ENCODE measurements at places on chromosomes 5 and 9.

- DNase-seq: no peak
These were observed 47.1 kb downstream of the FOXI1 start for GRCh38 chr5:170152767-170153166.

- peak; percentile 37 for DNase-seq
These were observed 196.5 kb upstream of the TBCA start for GRCh38 chr5:77972469-77973252.

DNA sequence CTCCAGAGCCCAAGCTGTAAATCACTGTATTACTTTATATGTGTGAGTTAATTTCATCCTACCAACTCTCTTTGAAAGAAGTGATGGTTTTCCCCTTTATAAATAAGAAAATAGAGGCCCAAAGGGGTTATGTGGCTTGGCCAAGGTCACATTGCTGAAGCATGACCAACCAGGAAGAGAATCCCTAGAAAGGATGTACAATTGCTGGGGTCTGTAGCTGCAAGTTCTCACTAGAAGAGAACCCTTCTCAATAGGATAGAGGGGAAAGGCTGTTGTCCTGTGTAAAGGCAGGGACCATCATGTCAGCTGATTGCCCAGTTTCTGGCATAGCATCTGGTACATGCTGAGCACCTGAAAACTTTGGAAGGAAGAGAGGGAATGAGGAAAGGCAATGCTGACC, 39.0 kb upstream of the FAT2 start:
- no peak for DNase-seq

DNA sequence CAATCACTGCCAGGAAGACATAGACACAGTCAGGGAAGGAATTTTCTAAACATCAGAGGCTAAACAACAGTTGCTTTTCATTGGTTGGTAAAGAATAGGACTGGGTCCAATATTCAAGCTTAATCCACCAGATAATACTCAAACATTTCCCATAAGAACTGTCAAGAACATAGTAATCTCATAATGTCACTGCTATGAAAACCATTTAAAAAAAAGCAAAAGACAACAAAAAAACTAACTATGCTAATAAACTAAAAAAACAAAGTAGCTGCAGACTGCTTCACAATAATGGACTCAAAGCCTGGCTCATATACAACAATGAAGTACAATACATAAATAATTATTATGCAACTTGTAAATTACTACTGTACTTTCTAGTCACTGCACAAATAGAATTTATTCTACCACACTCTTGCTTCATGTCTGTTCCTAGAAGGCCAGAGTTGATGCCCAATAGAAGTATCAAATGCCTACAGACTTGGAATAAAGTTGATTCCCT, 148.7 kb downstream of the MLLT3 start:
- DNase-seq: no peak

GRCh38 chr9:129673602-129674001, 8.2 kb downstream of the PRRX2 start:
- DNase-seq: no peak

- DNase-seq: no peak
These were observed 55.7 kb downstream of the NR3C1 start for GRCh38 chr5:143347698-143348344.

GRCh38 chr5:135457424-135458071, 5.4 kb upstream of the TIFAB start:
- peak; percentile 78 for DNase-seq

DNA sequence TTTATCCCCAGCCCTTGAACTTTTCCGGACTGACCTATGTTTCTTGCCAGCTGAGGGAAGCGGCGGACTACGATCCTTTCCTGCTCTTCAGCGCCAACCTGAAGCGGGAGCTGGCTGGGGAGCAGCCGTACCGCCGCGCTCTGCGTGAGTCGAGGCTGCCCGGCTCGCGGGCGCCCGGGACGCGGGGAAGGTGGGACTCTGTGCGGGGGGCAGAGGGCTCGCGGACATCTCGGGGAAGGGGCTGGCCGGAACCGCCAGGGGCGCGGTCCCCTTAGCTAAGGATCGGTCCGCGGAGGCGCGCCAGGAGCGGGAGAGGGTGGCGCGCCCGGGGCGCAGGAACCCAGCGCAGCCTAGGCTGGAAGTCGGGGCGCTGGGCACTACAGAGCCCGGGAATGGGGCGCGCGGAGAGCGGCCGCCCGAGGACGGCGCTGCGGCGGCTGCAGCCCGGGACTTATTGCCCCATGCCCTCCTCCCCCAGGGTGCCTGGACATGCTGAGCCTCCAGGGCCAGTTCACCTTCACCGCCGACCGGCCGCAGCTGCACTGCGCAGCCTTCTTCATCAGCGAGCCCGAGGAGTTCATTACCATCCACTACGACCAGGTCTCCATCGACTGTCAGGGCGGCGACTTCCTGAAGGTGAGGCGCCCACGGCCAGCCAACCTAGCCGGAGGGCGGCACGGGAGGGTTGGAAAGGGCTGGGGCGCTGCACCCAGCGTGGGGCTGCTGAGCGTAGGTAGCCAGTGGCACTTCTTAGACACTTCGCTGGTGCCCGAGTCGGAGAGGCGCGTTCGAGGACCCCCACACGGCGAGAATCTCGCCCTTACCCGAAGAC, 922 bp downstream of the CRHBP start:
- DNase-seq: no peak

GRCh38 chr5:469752-470483, 26.9 kb downstream of the EXOC3 start:
- no peak for DNase-seq

GRCh38 chr9:10112798-10113197, 500.0 kb downstream of the PTPRD start:
- DNase-seq: no peak

GRCh38 chr5:55421074-55421529, 113.3 kb downstream of the MTREX start:
- DNase-seq: peak; percentile 39

DNA sequence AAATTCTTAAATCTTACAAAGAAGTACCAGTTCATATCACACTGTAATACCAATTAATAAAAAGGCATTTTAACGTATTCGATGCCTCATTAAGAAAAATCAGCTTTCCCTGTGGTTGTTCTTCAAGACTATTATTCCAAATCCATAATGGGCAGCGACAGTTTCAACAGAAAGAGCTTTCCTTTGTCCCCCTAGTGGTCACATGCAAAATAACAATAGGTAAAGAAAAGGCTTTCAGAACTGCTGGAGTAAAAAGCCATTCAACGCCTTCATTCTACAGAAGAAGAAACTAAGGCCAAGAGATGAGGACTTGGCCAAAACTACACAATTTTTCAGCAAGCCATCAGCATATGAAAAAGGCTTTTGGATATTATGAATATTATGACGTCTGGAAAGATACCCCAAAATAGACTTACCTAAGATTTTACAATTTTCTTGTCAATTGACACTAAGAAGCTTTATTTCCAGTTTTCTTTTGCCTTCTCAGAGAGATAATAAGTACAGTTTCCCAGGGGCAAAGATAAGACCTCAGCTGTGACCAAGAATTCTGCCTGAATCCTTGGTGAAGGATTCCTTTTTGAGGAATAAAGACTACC, 6.7 kb upstream of the CDH6 start:
- no peak for DNase-seq

GRCh38 chr9:100555471-100555870, 22.4 kb upstream of the CAVIN4 start:
- no peak for DNase-seq

GRCh38 chr5:165781738-165782137, 2276.3 kb downstream of the MAT2B start:
- no peak for DNase-seq

GRCh38 chr9:88326936-88327335, 61.3 kb upstream of the SPIN1 start:
- DNase-seq: no peak

GRCh38 chr5:179318221-179318955, 26.9 kb downstream of the ADAMTS2 start:
- DNase-seq: no peak

DNA sequence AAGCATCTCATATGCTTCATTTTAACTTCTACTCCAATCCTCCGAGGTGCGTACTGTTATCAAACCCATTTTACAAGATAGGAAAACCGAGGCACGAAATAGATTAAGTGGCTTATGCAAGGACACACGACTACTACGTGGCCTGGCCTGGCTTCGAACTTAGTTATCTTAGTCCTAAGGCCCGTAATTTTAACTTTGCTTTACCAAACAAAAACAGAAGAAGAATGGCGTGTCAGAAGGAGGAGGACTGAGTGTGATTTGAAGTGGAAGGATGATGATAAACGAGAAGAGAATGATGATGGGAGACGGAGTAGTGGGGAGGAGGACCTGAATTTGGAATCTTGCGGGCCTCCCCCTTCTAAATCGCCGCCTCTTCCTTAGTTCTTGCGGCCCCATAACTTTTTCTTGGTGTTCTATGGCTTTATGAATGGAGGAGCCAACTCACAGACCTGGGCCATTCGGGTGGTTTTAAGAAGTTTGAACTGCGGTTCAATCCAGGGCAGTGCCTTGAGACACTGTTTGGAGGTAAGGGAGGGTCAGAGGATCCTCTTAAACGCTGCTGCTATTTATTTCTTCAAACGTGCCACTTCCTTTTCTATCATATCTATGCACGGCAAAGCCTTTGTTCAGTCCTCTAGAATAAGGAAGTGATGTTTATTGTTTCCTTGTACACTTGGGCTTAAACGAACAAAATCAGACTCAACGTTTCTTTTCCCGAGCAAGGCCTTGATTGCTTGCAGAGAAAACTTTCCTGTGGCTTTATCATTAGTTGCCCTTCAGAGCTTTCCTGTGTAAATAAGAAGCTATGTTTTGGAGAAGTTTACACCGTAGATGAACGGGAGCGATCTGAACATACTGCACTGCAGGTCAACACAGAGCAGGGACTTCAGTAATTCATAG, 795 bp downstream of the CNOT8 start:
- DNase-seq: no peak

- DNase-seq: no peak
These were observed 71.1 kb downstream of the ZNF474 start for GRCh38 chr5:122200450-122200849.

DNA sequence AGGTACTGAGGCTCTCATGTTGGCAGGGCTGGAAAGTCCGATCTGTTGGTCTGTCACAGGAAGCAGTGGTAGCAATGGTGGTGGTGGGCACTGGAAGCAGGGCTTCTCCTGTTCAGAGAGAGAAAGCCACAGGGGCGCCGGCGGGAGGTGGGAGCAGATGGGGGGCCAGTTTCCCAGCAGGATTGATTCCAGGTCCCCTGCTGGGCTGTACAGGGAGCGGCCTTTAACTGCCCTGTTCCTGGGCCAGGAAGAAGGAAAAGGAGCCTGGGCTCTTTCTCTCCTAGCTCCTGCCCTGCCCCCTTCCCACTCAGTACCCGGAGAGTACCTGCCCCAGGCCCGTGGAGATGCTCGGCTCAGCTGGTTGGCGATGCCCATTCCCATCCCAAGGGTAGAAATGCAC, 2.6 kb upstream of the DAB2IP start:
- no peak for DNase-seq

DNA sequence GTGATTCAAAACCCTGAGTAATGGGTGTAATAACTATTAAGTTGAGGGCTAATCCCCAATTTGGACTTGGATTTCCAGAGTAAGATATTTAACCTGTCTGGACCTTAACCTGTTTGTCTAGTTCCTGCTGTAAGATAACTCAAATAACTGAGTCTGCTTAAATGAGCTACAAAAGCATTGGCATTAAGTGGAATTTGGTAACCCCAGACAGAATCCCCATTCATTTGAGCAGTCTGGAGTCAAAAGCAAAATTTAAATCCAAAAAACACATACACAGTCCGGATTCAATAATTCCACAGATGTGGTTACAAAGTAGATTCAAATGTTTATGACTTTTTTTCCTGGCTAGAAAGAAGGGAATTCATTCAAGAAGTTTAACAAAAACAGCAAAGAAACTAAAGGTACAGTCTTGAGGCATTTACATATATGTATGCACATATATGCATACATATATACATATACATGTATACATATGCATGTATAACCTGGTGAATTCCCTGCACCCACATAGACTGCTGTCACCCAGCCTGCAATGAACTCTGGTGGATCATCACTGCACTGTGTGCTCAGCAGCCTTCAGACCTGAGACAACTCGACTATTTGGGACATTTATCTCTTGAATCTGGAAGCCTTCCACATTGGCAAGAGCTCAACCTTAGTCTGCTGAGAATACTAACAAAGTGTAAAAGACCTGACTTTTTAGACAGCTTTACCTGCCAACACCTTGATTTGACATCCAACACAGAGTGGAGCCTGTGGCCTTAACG, 205.4 kb downstream of the LURAP1L start:
- DNase-seq: no peak

GRCh38 chr5:143685246-143685815, 126.6 kb upstream of the HMHB1 start:
- DNase-seq: no peak

GRCh38 chr9:98022447-98022846, 34.1 kb upstream of the NANS start:
- DNase-seq: no peak

GRCh38 chr5:9502050-9502834, 43.6 kb downstream of the SEMA5A start:
- no peak for DNase-seq

DNA sequence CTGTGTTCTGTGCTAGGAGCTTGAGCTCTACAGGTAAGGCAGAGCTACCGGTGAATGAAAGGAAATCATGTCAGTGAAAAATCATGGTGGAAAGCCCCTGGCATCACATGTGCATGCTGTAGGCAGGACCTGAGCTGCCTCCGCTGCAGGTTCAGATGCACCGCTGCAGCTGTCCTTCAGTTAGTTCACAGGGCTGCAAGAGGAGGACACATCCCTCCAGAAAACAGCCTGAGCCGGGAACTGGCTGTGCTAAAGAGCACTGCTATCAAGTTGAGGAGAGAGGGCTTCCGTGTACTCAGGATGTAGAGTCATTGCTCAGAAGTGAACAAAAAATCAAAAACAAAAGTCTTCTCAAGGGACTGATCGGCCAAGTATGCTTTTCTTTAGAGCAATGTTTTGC, 138.6 kb downstream of the ERCC6L2 start:
- no peak for DNase-seq

DNA sequence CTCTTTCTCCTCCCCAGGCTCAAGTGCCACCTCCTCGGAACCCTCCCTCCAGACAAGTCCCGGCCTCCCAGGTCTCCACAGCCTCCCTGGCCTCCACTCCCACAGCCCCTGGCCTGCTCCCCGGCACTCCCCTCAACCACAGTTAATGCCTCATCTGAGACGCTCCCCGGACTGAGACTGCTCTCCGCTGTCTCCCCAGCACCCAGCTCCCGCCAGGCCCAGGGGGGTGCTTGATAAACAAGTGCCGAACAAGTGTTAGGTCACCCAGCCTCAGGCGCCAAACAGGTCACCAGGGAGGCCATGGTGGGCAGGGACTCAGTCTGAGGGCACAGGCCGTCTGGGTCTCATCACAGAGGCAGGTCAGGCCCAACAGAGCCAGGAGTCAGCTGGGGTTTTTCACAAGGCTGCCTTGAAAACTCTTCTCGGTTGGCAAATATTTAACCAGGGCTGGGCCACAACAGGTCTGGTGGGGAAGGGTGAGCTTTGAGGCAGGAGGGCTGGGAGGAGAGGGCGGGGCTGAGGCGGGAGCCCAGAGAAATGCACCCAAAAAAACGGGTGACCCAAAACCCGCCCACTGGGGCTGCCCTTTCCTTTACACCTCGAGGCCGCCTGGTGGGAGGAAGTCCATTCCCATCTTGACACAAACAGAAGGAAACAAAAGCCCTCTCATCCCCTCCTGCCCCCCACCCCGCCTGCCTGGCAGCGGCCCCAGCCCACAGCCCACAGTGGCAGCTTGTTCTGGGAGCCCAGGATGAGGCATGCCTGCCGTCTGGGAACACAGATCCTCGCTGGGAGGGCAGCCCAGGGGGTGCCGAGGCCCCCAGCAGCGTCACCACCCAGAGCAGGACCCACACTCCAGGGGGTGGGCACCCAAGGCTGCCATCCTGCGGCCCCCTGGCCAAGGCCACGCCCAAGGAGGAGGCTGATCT, 66.6 kb upstream of the STXBP1 start:
- no peak for DNase-seq

- DNase-seq: no peak
These were observed 175.9 kb downstream of the ZDHHC21 start for GRCh38 chr9:14517154-14517906.

Measured in stimulated activated CD4-positive, alpha-beta T cell treated with anti-CD3 and anti-CD28 coated beads, Interleukin-2, amount 100 ng/mL, for 24 hours (primary cell).